ENCODE measurements at places on chromosomes 13 and 19.

DNA sequence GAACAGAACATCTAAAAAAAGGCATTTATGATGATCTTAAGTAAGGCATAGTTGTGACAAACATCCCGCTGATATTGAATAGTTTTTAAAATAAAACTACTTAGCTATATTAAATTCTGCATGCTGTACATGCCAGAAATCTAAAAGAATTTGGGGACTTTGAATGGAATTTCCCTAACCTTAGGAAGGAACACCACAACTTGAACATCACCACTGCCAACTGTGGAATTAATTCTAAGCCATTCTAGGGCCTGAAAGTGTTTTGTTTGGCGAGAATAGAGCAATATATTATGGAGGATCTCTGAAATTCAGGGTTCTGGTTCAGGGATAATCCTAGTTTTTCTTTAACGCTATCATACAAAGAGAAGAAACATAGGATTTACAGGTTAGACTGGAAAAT, 17.8 kb upstream of the LATS2 start:
- DNase-seq: no peak

- no peak for DNase-seq
Observed at GRCh38 chr19:39737891-39738290, at the start of gene CLC. Gene CLC (minus strand): TSS chr19:39738029. CDS start chr19:39737952, 77 bp downstream.

- DNase-seq: no peak
Observed at GRCh38 chr13:56393549-56393948, 747.2 kb upstream of the PRR20A start.

- no peak for DNase-seq
Observed at GRCh38 chr19:2743099-2743498, 3.3 kb upstream of the SLC39A3 start.

GRCh38 chr19:10363789-10364281, 16.5 kb downstream of the TYK2 start:
- DNase-seq: no peak

DNA sequence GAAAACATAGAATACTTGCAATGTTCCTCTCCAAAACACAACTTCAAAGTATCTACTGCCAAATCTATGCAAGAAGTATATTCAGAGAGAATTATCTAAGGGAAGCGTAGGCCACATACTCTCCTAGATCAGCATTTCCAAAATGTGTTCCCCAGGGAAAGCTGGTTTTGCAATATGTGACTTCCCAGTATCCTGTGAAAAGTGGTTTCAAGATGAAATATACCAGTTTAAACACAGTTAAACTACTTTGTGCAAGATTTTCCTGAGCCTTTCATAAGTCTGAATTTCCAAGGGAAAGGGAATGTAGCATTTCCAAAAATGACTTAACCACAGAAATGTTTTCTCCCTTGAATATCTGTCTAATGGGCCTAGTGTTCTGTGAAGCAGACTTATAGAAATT, 7.6 kb downstream of the STARD13 start:
- DNase-seq: peak; percentile 50

GRCh38 chr19:29634423-29635130, 28.5 kb downstream of the POP4 start:
- DNase-seq: no peak

- peak; percentile 59 for DNase-seq
Observed at GRCh38 chr13:98410612-98411011, 166.3 kb downstream of the STK24 start.

- no peak for DNase-seq
Observed at GRCh38 chr19:50720921-50721381, 1.3 kb upstream of the SHANK1 start.

DNA sequence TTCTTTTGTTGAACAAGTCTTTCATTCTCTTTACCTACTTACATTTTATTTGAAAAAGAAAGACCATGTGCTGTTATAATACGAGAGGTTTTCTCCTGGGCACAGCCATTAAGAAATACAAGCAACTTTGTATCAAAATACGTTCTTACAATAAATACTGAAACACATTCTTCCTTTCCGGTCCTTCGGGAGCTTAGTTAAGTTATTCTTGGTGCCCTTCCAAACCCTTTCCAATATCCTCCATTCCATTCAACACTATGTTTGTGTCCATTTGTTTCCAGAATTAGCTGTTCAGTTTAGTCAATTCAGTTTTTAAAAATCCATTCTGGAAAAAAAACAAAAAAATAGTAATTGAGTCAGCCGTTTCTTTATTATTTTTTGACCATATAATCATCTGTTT, 746.8 kb upstream of the SLC10A2 start:
- no peak for DNase-seq
